GM20000 (cell line): ENCODE measurements at places on chromosomes 13 and 19.

DNA sequence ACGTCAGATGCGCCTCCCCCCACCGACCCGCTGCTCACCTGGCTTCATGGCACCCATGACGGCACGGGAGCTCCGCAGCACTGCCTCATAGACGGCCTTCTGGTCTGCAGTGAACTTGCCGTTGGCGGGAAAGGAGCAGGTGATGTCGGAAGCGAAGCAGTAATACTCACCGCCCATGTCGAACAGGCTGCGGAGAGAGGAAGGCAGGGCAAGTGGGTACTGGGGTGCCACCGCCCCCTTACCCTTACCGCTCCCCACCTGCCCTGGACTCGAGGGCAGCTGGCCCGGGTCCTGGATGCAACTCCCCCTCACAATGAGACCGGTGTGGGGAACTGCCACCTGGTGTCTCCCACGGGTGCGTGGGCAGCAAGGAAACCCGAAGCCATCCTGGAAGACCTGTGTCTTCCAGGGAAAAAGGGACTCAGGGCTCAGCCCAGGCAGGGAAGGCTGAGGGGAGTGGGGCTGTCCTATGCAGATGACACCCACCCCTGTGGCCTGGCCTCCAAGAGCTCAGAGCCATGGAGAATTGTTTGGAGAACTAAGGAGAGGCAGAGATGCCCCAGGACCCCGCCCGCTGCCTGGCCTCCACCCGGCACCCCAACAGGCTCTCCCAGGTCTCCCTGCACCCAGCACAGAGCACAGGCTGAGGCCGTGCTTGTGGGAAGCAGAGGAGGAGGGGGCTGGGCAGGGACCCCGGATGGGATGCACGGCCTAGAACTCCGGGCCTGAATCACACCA lies 28.3 kb downstream of the CEBPG start:
- no peak for DNase-seq

GRCh38 chr13:85935868-85936467 lies 136.7 kb upstream of the SLITRK6 start:
- no peak for DNase-seq

- no peak for DNase-seq
These were observed 53.0 kb downstream of the EDNRB start for GRCh38 chr13:77865622-77866021.

GRCh38 chr19:50667759-50668231 lies 18.6 kb downstream of the C19orf81 start:
- DNase-seq, result no peak

DNA sequence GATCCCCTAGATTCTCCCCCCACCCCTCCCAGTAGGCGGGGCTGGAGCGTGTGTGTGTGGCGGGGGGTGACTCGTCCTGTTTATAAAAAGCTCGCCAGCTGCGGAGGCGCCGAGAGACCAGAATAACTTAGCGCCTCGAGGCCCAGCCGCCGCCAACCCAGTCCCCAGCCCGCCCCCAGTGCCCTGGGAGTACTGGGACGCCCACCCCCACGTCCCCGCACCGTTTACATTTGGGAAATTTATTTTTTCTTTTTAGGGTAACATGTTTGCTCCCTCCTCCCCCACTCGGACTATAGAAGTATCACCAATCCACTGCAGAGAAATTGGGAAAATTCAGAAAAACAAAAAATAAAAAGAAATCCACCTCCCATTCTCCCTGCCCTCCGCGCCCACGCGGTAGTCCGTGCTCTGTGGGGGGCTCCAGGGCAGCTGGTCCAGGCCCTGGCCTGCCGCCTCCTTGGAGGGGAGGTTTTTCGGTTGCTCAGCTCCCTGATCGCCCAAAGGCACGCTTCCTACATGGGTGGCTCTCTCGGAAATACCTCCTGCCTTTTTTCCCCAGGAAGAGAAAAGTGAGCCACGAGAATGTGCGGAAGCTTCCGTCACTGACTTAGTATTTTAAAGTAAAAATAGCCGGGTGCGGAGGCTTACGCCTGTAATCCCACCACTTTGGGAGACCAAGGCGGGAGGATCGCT lies 1.5 kb upstream of the RAB3A start:
- DNase-seq, result peak; percentile 81

DNA sequence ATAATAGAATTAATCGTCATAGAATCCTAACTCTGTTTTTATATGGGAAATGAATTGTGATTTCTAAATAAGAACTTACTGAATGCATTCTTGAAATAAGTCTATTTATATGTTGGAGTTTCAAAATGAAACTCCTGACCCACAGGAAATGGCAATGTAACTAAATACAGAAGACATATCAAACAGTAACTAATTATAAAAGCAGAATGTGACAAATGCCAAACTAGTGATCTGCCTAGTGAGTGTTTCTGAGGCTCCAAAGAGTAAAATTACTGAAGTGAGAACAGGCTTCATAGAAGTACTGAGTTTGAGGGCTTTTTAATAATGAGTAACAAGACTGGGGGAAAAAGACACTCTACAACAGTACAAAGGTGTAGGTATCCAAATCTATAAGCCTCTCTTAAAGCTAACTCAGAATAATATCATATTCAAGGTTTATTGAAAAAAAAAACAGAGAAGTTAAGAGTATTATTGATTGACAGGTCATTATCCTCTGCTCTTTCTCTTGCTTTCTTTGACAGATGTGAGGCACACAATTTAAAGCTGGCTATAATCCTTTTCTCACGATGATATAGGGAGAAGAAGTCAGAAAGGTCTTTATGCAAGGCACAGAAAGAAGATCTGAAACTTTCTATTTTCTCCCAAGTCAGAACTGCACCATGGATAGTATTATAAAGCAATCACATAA lies 17.4 kb upstream of the ATXN8OS start:
- no peak for DNase-seq

- no peak for DNase-seq
These were observed 235.6 kb downstream of the SHISA2 start for GRCh38 chr13:25816239-25816638.

DNA sequence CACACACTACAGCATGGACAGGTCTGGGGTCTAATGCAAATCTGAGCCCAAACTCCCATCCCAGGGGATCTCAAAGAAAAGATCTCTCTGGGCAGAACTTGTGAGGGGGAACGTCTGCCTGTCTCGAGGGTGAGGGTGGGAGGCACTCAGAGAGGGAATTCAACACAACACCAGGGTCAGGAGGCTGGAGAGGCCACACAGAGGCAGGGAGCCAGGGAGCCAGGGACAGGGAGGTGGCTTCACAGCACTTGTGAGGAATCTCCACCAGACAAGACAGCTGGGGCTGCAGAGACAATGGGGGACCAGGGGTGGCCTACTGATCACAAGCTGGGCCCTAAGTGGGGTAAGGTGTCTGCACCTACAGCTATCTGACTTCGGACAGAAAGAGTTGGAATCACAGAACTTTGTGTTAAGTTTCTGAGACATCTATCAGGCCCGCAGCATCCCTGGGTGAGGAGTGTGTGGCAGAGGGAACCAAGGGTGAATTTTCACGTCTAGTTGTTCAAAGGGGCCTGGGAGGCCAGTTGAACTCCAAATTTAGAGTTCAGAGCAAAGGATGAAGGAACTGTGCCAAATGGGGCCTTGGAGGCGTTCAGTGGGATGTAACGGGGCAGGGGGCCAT lies 12.7 kb upstream of the AKAP8L start:
- DNase-seq, result no peak

DNA sequence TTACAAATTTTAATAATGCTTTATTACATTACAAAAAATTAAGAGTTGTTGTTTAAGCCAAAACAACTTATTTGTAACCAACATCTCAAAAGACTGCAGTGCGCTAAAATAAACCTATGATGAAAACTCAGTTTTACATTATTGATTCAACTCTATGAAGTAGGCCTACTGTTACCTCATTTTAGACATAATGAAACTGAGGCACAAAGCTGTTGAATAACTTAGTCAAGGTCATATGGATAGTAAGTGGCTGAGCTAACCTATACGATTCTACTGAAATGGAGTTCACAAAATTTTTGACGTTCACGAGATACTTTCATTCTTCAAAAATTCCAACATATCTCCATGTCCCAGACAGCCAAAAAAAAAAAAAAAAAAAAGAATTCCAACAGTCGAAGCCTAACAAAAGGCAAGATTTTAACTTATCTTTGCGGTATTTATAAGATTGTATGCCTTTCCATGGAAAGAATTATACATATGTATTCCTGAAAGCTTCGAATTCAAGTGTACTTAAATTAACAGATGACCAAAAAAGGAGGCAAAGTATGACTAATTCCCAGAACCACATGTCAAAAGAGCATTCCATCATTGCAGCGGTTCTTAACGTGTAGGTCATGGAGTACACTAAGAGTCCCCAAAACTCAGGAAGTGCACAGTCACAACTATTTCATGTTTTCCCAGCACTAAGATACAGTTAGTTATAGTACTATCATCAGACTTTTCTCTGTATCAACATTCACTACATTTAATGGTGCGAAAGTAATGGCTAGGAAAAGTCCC lies 69.4 kb downstream of the PSPC1 start:
- no peak for DNase-seq

DNA sequence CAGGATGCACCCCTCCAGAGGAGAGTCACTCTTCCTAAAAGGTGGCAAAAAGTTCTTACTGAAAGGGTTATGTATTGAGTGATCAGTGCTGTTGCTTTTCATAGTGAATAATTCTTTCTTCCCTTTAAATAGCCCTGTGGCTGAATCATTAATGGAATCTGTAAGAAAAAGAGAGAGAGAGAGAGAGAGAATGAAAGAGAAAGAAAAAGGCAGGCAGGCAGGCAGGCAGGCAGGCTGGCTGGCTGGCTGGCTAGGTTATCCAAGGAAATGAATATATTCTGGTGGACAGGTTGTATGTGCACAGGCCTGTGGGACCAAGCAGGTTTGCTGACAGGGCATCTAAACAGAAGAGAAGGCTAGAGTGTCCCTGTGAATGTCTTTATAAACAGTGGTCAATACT lies 100.5 kb downstream of the DLEU7 start:
- no peak for DNase-seq

- DNase-seq, result no peak
These were observed 66.6 kb upstream of the ZNF527 start for GRCh38 chr19:37304190-37304883.

GRCh38 chr19:3698386-3698950 lies 1.8 kb downstream of the PIP5K1C start:
- DNase-seq, result peak; percentile 67

- no peak for DNase-seq
These were observed 8.3 kb downstream of the NTN5 start for GRCh38 chr19:48664476-48664875.

GRCh38 chr13:24381541-24382265 lies 72.3 kb downstream of the C1QTNF9 start:
- DNase-seq, result no peak

GRCh38 chr19:4952945-4953344 lies 16.0 kb upstream of the KDM4B start:
- no peak for DNase-seq
